Substantia nigra (tissue), 51 donors: ENCODE measurements at places on chromosomes 13 and 19.

DNA sequence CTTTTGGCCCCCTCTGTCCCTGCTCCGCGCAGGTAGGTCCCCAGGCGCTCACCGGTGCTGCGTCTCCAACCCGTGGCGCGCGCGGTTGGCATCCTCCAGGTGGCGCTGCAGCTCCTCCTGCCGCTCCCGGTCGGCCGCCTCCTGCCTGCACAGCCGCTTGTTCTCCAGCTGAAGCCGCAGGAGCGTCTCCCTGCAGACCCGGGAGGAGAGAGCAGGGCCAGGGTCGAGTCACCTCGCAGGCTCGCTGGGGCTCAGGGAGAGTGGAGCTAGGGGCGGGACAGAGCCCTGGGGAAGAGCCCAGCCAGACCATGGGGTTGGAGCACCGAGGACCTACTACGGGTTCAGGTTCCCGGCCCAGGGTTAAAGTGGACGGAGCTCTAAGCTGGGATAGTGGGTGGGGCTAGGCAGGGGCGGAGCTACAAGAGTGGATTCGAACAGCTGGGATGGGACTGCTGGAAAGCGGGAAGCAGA, 9.3 kb downstream of the HOOK2 start:
- no peak for DNase-seq

GRCh38 chr19:33621065-33621785, 528 bp upstream of the CHST8 start:
- no peak for DNase-seq

- no peak for DNase-seq
These were observed 35.6 kb upstream of the PSPC1 start for GRCh38 chr13:19818223-19818842.

DNA sequence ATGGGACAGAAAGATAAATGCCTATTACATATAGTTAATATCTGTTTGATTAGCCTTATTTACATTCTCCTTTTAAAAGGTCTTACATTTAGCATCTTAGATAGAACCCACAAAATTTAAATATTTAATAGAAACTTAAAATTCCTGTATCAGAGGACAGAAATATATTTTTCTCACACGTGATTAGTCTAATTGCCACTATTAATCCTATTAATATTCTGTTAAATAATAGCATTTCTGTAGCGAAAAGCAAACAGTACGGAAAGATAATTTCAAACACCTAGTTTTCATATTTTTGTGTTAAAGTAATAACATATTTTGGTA, 380 bp upstream of the ZNF30 start:
- no peak for DNase-seq

DNA sequence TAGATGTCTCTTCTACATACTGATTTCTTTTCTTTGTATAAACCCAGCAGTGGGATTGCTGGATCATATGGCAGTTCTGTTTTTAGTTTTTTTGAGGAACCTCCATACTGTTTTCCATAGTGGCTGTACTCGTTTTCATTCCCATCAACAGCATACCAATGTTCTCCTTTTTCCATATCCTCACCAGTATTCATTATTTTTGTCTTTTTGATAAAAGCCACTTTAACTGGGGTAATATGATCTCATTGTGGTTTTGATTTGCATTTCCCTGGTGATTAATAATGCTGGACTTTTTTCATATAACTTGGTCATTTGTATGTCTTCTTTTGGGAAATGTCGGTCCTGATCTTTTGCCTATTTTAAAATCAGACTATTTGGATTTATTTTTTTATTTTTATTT, 108.5 kb downstream of the PAN3 start:
- DNase-seq: no peak
